ENCODE measurements at places on chromosomes 7 and 10.

- no peak for DNase-seq
Observed at GRCh38 chr10:87578160-87578841, 73.6 kb downstream of the MINPP1 start.

GRCh38 chr10:101225846-101226421 lies 3.3 kb downstream of the LBX1 start:
- DNase-seq = no peak

GRCh38 chr10:72753760-72754231 lies 61.9 kb downstream of the MCU start:
- no peak for DNase-seq

DNA sequence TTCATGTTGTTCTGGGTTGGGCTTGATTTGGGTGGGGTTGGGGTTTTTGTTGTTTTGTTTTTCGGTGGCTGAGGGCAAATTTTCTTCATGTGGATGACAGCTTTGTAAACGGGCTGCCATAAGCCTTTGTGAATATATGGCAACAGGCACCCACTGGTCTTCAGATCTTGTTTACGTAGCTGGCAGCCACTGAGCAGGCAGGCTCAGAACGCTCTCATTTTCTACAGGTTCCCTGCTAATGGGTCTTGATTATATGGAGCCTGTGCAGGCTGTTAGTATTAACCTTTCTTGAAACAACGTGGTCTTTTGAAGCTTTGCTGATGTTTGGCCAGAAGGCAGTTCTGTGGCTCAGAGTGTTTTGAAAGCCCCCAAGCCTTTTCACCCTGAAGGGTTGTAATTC lies 199.7 kb downstream of the TNS3 start:
- DNase-seq = no peak

GRCh38 chr7:77284005-77284404 lies 84.4 kb upstream of the FGL2 start:
- DNase-seq = no peak

- DNase-seq = no peak
Observed at GRCh38 chr7:118759921-118760320, 535.4 kb downstream of the ANKRD7 start.

DNA sequence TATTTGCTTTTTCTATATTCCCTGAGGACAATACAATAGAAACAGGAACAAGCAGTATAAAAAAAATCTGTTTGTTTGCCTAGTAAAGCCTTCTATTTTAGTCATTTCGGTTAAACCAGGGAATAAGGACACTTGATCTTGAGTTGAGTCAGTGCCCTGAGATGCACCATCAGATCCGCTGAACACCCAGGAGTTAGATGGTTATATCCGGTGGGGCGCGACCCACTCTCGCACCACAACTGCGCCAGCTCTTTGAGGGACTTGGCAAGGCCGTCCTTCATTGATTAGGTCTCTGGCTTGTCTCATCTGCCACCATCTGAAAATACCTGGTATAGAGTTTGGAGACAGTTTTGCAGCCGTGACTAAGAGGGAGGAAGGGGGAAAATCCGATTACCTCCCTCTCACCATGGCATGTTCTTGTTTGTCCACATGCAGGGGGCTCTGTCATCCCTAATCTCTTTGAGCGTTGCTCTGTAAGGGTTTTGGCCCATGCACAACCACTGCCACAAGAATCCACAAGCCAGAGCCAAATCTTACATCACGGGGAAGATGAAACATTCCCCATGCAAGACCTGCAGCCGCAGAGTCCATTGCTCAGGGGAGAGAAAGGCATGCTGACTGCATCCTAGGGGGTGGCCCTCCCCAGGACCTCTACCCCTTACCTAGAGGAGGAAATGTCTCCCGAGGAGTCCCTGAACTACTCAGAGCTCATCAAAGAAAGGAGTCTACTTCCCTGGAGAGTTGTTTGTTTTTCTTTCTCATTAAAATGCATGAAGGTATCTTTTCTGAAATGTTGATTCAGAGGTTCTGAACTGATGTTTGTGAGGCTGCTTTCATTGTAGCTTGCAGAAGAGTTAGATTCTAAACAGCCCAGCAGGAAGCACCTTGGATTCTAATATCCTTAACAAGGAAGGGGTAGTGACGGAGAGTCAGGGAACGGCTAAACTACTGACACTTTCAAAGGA lies 101.6 kb upstream of the FAM171A1 start:
- DNase-seq = no peak

DNA sequence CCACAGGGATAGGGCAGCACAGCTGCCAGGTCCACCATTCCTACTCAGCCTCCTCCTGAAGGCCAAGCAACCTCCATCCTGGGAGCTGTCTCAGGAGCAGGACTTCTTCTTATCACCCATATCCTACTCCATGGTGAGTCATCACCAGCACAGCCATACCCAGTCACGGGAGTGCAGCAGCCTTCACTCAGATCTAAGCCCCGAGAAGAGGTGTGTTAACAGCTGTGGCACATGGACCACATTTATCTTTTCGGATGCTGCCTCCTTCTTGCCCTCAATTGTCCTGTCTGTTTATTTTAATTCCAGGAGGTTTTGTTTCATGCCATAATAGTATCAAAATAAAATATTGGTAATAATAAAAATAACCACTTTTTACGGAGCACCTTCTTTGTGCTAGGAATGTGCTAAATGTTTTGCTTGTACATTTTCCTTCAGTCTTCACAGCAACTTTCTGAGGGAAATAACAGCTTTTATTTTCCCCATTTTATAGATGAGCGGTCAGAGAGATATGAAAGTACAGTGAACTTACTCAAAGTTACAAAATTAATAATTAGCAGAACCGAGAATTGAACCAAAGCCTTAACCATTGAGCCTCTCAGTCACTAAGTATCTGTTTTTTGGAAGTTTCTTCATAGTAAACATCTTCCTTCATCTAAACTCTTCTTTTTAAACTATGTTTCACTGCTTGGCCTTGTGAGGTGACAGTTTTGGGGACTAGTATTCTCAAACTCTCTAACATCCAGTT lies 2.5 kb upstream of the KEL start:
- DNase-seq = no peak

DNA sequence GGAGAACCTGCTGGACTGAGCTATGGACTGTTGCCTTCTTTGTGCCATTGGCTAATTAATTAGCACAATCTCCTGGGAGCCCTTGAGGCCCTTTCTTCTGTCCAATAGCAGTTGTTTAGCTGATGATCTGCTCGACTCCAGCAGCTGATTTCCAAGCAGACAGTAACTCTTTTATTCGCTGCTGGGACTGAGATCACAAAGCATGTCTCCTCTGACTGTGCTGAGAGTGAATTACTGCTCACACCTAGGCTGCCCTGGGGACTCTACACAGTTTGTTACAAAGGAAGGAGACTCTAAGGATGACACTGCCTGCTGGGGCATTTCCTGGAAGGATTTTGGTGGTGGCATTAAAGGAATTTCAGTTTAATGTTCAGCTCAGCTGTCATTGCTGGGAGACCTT lies 31.4 kb downstream of the CASP7 start:
- DNase-seq = no peak

- no peak for DNase-seq
Observed at GRCh38 chr7:80247144-80247543, 112.5 kb downstream of the GNAI1 start.

DNA sequence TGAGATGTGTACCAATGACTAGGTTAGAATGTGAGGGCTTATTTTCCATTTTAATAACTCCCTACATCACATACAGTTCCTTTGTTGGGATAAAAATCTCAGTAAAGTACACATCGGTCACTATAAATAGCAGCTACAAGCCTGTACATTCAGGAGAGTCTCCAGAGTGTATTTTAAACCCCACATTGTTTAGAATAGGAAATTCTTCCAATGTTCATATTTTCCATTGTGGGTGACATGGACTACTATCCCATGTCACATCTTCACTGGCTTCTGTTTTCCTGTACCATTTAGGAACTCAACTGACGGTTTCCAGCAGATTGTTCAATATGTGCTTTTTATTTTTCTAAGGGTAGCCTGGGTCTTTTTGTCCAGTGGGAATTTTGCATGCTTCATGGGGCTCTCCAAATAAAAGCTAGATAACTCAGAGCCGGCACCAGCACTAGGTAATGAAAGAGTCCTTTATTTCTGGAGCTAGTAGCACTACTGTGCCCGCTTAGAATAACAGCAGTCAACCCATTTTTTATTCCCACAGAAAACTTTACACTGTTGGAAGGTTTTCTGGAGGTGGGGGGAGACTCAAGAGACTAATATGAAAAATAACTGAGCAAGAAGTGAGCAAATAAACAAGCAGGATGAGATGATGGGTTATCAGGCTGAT lies 100.5 kb downstream of the CALD1 start:
- DNase-seq = no peak
